ENCODE measurements at places on chromosomes 1 and 21.

DNA sequence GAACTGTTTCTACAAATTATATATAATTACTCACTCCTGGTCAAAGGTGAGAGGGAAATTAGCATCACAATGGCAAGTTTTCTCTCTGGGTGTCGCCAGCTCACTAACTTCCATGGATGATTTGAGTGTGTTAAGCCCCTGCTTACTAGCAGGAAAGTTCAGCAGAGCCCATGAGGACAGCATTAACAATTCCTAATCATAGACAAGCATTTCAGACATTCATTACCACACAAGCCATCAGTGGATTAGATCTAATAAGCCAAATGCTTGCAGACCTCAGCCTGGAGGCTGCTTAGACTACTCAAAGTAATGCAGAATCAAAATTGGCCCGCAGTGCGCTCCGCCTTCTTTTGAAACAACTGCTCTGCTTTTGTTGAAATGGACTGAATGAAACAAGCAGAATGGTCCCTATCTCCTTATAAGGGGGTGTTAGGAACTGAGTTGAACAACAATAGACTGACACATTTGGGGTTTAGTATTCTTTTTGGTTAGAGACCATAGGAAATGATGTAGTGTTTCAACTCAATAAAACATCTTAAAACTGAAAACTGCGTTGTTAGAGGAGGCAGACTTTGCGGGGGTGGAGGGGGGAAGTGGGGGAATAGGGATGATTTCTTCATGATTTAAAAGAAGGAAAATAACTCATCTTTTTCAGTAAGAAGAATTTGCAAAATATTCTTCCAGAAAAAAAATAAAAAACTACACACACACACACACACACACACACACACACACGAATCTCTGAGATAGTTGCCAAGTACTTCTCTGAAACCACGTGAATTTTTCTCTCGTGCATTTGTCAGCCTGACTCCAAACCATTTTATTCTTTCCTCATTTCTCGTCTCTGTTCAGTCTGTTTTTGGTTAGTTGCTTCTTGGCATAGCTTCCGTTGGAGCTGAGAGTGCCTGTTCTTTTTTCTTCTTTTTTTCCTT, 54.6 kb downstream of the GORAB start:
- no peak for DNase-seq

GRCh38 chr1:210757677-210758076, 376.3 kb downstream of the KCNH1 start:
- no peak for DNase-seq

DNA sequence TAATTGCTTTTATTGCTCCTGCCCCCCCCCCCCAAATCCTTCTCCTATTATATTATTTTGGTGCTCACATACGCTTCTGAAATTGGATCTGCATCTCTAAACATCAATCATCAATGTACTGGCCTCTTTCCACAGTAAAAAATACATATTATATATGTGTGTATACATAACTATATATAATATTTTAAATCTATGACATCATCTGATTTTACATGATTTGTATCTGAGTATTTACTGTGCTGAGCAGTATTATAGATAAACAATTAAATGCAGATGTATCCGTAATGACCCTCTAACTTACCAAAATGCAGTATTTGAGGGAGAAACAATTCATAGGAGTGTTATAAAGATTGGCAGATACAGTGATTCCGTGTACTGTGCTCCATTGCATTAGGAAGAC, 832 bp downstream of the PLPPR4 start:
- no peak for DNase-seq

DNA sequence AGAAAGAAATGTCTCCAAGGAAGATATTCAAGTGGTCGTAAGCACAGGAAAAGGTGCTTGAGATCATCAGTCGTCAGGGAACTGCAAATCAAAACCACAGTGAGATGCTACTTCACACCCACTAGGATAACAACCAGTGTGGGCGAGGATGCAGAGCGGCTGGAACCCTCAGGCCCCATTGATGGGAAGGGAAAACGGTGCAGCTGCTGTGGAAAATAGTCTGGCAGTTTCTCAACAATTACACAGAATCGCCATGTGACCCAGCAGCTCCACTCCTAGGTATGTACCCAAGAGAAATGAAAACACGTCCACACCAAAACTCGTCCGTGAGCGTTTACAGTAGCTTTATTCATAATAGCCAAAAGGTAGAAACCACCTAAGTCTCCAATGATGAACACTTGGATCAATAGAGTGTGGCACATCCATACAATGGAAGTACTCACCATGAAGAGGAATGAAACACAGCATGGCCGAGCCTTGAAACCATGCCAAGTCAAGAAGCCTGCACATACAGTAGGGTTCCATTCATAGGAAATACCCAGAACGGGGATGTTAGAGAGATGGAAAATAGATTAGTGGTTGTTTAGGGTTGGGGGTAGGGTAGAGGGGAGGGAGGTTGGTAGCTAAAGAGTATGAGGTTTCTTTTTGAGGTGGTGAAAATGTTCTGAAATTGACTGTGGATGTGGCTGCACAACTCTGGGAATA, 6.1 kb downstream of the DFFB start:
- DNase-seq, result peak; percentile 15

- DNase-seq, result no peak
These were observed 9.0 kb downstream of the DDX59 start for GRCh38 chr1:200660719-200661118.

- no peak for DNase-seq
These were observed 21.6 kb downstream of the URB1 start for GRCh38 chr21:32370998-32371766.

DNA sequence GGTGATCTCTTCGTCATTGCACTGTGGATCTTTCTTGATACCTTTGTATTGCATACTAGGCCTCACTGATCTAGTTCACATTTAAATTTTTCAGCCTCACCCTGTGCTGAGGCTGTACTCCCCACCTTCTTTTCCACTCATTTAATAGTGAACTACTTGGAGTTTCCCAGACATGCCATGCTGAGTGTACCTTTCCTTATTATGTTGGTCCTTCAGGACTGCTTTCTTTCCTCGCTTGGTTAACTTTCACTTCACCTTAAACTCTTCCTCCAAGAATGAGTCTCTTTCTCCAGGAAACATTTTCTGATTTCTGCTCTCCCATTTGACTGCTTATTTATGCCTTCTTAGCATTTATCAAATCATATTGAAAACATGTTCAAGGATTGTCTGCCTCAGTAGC, 20.8 kb downstream of the RNF2 start:
- no peak for DNase-seq

DNA sequence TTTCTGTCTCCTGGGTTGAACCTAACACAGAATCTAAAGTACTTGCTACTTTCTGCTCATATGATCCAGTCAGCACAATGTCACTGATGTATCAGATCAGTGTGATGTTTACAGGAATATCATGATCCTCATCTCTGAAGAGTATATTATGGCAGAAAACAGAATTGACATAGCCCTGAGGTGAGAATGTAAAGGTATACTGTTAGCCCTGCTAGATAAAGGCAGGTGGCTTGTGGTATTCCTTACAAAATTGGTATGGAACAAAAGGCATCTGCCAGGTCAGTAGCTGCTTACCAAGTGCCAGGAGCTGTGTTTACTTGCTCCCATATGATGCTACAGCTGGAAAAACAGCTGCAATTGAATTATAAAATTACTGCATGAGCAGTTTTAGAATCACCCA, 30.5 kb downstream of the AADACL4 start:
- no peak for DNase-seq

GRCh38 chr21:17536381-17536780, 23.5 kb downstream of the CXADR start:
- DNase-seq, result no peak

GRCh38 chr1:96981181-96981580, 259.6 kb downstream of the PTBP2 start:
- no peak for DNase-seq

GRCh38 chr1:43879996-43880395, 53.6 kb upstream of the ARTN start:
- no peak for DNase-seq

GRCh38 chr1:84505493-84506001, 639 bp upstream of the SPATA1 start:
- peak; percentile 92 for DNase-seq

DNA sequence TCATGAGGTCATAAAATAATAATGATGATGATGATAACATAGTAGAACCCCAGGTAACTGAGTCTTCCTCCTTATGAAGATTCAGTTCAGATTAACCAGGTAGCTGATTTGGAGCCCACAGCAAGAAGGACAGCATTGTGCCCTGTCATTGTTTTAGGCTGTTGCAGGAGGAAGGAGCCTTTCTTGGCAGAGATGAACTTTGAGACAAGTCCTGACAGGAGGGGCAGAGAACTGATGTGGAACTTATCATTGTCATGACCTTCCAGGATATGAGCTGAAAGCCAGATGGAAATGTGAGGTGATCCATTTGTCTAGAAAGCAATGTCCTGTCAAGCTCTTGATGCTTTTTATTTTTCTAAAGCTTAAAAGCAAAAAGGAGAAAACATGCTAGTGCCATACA, 132.6 kb upstream of the COA6 start:
- DNase-seq, result no peak

- DNase-seq, result peak; percentile 82
These were observed 322 bp downstream of the TFB2M start for GRCh38 chr1:246565751-246566127.

DNA sequence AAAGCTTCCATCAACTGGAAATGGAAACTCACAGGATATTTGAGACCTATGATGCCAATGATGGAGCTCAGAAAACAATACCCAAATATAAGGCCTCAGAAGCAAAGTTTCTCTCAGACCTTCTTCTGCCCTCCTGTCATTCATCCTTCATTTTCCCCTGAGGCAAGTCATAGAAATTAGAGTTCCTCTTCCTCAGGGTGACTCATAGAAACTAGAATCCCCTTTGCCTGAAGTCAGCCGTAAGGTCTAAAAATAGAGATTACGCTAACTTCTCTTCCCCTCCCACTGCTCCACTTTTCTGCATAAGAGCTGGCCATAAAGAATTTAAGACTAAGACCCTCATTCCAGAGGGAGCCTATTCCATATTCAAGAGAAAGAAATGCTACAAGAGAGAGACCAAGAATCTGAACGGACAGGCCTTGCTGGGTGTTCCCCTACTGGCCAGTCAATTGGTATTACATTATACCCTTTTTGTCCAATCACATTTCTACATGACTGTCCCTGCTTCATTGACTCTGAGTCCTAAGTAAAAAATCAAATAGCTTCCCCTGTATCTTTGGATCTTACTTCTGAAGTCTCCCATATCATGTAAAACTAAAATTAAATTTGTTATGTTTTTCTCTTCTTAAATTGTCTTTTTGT, 994.9 kb downstream of the ADGRL2 start:
- DNase-seq, result peak; percentile 27

Data from DMS53 (cell line).